ENCODE measurements at places on chromosomes 1 and 21. TPM values are rescaled to one million over a fixed set of nuclear protein-coding genes. Genes with fewer than 3 reads are reported as not detected.

COL9A2 gene
- 4.6 TPM for total RNA-seq

ATAD3C gene
- total RNA-seq, result 1.0 TPM

AVPR1B gene
- not detected for total RNA-seq

RNU1-4 gene
- 1,003 TPM for total RNA-seq

ELF3 gene
- 0.19 TPM for total RNA-seq

ABCG1 gene
- total RNA-seq, result 4.4 TPM
